Retina (tissue), 1 donor: ENCODE measurements at places on chromosomes 1 and 21.

- DNase-seq = no peak
These were observed 217.9 kb downstream of the FOXD2 start for GRCh38 chr1:47655521-47656300.

- peak; percentile 59 for DNase-seq
These were observed 606.3 kb upstream of the PLXNA2 start for GRCh38 chr1:208850442-208850841.

- no peak for DNase-seq
These were observed 359.8 kb downstream of the LTN1 start for GRCh38 chr21:28632755-28633408.

DNA sequence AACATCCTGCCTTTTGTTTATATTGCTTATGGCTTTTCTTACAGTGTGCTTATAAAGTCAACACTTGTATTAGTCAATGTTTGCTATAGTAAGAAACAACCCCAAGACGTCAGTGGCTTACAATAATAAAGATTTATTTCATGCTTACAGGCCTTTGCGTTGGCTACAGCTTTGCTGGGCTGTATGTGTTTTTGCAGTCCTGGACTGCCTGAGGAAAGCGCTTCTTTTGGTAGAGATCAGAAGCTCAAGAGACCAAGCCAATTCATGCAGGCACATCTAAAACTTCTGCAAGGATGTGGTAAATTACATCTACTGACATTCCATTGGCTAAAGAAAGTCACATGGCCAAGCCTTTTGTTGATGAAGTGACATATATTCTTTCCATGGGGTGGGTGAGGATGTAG, 17.5 kb upstream of the PRKAA2 start:
- no peak for DNase-seq
